ENCODE measurements at places on chromosomes 5 and 9.

GRCh38 chr5:115433918-115434317, 110.7 kb downstream of the FEM1C start:
- DNase-seq: no peak

- no peak for DNase-seq
Observed at GRCh38 chr9:23700359-23700758, 125.7 kb downstream of the ELAVL2 start.

DNA sequence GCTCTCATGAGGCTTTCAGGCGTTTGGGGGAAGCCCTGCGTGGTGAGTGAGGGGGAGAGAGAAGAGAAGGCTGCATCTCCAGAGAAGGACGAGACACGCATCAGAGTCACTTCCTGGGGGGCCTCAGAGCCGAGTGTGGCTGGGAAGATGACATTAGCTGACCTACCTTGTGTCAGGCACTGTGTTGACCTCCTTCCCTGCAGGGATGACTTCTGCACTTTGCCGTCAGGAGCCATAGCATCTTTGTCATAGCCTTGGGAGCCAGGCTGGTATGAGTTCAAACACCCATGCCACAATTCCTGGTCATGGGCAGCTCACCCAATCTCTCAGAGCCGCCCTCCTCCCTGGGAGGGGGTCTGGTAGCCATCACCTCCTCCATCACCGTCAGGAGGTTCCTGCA, 17.3 kb downstream of the NEURL1B start:
- DNase-seq: no peak

- DNase-seq: no peak
Observed at GRCh38 chr9:13941714-13942113, 372.2 kb downstream of the NFIB start.

GRCh38 chr9:90815183-90815943, 13.7 kb downstream of the SYK start:
- DNase-seq: no peak

DNA sequence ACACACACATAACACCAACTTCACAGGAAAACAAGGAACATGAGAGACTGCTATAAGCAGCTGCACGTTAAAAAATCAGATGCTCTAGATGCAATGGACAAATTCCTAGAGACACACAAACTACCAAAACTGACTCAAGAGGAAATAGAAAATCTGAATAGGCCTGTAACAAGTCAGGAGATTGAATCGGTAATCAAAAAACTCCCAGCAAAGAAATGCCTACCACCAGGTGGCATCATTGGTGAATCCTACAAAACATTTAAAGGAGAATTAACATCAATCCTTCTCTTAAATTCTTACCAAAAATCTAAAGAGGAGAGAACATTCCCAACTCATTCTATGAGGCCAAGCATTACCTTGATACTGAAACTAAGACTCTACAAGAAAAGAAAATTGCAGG, 54.9 kb downstream of the NDST1 start:
- DNase-seq: no peak

DNA sequence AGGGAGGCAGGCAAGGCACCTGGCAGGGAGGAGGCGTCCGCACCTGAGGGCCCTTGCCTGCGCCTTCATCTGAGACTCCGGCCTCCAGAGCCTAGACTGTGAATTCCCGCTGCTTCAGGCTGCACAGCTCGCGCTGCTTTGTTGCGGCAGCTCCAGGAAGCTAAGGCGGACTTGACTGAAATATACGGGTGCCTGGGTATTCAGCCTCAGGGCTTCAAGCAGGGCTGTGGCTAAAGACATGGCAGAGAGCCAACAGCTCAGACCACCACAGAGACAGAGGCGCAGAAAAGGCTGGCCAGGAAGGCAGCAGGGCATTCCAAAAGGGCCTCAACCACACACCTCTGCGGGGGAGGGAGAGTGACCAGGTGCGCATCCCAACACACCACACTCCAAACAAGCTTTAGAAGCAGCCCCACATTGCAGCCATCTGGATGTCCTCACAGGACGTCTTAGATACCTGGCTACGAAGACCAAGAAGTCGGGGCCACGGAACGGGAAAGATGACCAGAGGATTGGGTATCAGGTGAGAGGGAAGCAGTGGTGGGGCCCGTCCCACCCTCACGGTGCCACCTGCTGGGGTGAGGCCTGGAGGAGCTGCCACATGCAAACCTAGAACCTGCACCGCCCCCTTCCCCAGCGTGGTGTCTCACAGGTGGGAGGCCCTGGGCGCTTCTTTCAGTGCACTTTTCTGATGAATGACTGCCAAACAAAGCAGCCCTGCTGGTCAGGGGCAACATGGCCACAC, 1.7 kb upstream of the DPH7 start:
- DNase-seq: no peak

- no peak for DNase-seq
Observed at GRCh38 chr9:116141864-116142561, 11.6 kb upstream of the PAPPA start.

GRCh38 chr9:69090140-69090750, 54.7 kb downstream of the FXN start:
- no peak for DNase-seq

DNA sequence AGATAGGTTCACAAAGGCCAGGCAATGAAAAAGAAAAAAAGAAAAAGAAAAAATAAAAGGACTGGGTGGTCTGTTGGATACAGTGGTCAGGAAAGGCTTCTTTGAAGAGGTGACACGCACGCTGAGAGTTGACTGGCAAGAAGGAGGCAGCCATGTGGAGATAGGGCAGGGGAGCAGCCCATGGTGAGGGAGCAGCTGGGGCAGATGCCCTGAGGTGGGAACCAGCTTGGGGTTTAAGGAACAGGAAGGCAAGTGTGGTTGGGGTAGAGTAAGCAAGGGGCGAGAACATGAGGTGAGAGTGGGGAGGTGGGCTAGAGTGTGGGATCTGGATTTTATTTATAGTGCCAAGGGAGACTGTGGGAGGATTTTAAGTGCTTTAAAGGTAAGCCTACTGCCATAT, 6.8 kb downstream of the ENHO start:
- DNase-seq: no peak

- no peak for DNase-seq
Observed at GRCh38 chr9:113184539-113184938, 33.7 kb downstream of the SLC31A2 start.

DNA sequence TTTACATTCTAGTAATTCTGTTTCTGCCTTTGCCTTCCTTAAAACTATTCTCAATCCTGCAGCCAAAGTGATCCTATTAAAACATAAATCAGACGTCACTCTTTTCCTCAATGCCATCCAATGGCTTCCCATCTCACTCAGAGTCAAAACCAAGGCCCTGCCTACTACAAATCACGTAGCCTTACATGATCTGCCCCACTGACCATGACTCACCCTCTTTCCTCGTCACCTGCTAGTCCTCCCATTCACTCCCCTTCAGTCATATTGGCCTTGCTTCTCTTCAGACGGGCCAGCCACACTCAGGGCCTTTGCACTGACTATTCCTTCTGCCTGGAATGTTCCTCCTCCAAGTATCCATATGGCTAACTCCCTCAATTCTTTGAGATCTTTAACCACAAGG, 39.0 kb upstream of the DMXL1 start:
- no peak for DNase-seq

GRCh38 chr9:133709015-133709611, 29.0 kb downstream of the SARDH start:
- DNase-seq: no peak

GRCh38 chr5:756865-757345, 27.6 kb downstream of the ZDHHC11B start:
- no peak for DNase-seq

DNA sequence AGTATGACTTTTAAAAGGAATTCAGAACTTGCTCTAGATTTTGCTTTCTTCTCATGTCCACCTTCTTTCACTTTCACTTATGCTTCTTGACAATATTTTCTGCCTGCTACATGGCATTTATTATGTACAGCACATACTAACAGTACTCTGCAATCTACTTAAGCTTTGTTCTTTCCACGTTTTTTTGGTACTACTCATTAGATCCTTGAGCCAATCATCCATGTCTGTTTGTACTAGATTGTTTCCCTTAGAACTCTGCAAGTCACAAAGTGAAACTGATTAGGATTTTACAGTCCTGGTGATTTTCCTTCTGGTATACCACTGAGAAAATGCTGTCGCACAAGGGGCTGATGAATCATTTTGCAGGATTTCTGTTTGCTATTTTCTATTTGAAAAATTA, 78.3 kb downstream of the PARP8 start:
- no peak for DNase-seq

Measured in stimulated activated CD8-positive, alpha-beta memory T cell treated with anti-CD3 and anti-CD28 coated beads, Interleukin-15, amount 100 ng/mL, for 24 hours (primary cell).